ENCODE measurements at places on chromosomes 5 and 9. TPM values are rescaled to one million over a fixed set of nuclear protein-coding genes. Genes with fewer than 3 reads are reported as not detected.

DNA sequence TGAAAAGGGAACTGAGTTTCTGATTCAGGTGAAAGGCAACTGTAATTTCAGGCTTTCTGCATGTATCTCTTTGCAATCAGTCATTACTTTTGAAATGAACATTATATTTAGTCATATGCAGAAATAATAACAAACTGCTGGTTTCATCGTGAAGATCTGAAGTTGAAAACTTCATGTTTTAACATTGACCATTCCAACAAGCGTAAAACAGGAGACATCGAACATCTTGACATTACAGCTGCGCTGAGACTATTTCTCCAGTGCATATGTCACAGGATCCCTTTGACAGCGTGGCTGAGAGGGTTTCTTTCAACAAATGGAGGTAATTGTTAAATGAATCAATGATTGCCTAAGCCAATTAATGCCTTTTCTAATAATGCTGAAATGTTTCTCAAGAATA, 38.2 kb upstream of the ZSWIM6 start:
- no peak for DNase-seq

GRCh38 chr9:20610591-20610990, 11.7 kb downstream of the MLLT3 start:
- no peak for DNase-seq

GRCh38 chr5:133147815-133148567, 96.2 kb downstream of the HSPA4 start:
- no peak for DNase-seq

Gene SLC46A2
- total RNA-seq: not detected

DNA sequence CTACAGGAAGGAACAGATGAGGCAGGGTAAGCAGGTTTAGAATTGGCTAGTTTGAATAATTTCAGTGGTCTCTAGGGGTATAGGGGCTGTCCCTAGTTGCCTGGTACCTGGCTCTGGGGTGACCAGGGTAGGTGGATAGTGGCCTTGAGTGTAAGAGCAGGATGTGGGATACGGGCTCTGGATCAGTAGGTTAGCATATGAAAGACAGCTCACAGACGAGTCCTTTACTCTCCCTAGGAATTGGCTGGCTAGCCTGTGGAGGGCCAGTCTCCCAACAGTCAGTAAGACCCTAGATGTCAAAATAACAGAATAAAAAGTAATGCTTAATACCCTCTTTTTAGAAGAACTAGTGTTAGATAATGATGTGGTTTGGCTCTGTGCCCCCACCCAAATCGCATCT, 16.6 kb upstream of the C9orf152 start:
- DNase-seq: no peak

DNA sequence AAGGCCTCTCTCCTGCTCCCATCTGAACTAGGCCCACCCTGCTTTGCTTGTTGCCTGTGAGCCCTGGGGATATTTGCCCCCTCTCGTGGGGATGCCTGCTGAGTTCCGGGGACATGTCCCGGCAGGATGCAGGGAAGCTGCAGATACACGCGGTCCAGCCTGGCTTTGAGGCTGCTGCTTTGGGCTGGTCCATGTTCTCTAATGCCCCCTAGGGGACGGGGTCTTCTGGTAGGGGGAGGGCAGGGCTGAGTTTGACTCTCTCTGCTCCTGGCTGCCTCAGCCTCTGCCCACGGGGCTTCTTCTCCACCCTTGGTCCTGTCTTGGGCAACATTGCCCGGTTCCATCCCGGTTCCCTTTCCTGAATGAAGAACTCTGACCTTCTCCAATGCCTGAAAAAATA, 84.9 kb upstream of the ASS1 start:
- DNase-seq: no peak

Gene PRDM9
- total RNA-seq: not detected

GRCh38 chr5:42749020-42749419, 7.6 kb upstream of the CCDC152 start:
- DNase-seq: no peak

- DNase-seq: no peak
Observed at GRCh38 chr5:134406390-134406789, 5.3 kb downstream of the CDKN2AIPNL start.

GRCh38 chr5:90855296-90856010, 296.9 kb downstream of the ADGRV1 start:
- DNase-seq: no peak

Gene SPINK13
- not detected for total RNA-seq

- no peak for DNase-seq
Observed at GRCh38 chr9:18726546-18726945, 252.6 kb downstream of the ADAMTSL1 start.

DNA sequence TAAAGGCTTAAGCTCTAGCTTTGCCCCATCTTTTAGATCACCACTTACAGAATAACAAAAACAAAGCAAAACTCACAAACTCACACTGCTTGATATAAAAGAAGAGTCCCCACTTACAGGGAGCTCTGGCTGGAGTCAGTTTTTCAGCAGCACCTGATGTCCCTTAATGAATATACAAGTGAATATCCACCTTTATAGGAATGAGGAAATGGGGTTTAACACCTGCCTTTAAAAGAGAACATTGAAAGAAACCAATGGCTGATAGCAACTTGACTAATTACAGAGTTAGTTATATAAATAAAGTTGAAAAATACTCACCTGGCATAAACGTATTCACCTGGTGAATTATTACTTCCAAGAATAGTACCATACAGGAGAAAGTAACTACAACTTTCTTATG, 20.7 kb upstream of the PURA start:
- DNase-seq: no peak

Gene CARTPT
- not detected for total RNA-seq

Gene CTSL
- total RNA-seq: 0.29 TPM

Gene KIF24
- total RNA-seq: 0.71 TPM

GRCh38 chr9:137130176-137130755, 8.7 kb upstream of the GRIN1 start:
- DNase-seq: no peak

Gene ABITRAM
- 7.8 TPM for total RNA-seq

Gene PHF24
- 0.13 TPM for total RNA-seq

DNA sequence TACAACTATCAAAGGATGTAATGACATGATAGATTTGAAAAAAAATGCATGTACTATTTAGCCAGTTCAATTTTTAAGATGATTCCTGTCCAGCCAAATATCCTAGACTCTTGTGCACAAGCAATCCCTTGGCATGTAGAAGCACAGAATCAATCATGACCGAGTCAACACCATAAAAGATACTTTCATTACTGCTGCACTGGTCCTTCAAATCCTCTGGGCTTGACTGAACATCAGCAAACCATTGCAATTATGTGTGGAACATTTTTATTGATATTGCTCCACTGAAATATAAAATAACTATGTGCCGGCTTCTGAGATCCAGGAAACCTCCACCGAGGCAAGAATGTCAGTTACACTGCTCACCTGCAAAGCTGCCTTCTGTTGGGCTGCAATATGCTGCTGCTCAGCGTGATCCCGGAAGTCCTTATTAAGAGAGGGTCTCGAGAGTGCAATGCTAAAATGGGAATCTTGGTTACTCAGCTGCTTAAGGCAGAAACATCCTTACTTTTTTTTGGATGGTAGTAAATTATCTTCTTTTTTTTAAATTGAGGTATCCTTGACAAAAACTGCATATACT, 28.7 kb downstream of the INIP start:
- DNase-seq: no peak

Gene SLC25A48
- not detected for total RNA-seq

- DNase-seq: no peak
Observed at GRCh38 chr5:174446988-174447387, 277.4 kb upstream of the MSX2 start.

Gene PCDHGB4
- 0.91 TPM for total RNA-seq

Gene PCDHB3
- total RNA-seq: not detected

- DNase-seq: no peak
Observed at GRCh38 chr9:131734165-131734610, 5.7 kb downstream of the RAPGEF1 start.

- no peak for DNase-seq
Observed at GRCh38 chr9:74322661-74323314, 174.3 kb upstream of the RORB start.

GRCh38 chr5:58122848-58123392, 337.0 kb downstream of the PLK2 start:
- DNase-seq: no peak

GRCh38 chr9:89850631-89851325, 246.0 kb downstream of the GADD45G start:
- DNase-seq: no peak

Gene ARL14EPL
- total RNA-seq: not detected

DNA sequence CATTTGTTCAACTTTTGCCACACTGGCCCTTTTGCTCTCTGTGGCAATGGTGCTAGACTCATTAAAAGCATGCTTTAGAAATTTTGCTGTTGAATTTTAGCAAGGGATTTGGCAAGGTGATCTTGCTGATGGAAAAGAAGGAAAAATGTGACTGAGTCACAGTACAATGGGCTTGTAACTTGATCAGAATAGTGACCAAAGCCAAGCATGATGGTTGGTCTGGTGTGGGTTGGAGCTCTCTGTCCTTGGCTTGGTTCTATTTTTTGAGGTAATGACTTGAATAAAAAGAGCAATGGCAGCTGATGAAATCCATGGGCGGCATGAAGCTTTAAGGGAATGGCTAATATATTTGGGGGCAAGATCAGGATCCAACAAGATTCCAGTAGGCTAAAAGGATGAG, 114.4 kb upstream of the ZNF366 start:
- DNase-seq: no peak

GRCh38 chr9:74096420-74096819, 400.7 kb upstream of the RORB start:
- DNase-seq: no peak

GRCh38 chr9:14585730-14586473, 107.3 kb downstream of the ZDHHC21 start:
- DNase-seq: no peak

DNA sequence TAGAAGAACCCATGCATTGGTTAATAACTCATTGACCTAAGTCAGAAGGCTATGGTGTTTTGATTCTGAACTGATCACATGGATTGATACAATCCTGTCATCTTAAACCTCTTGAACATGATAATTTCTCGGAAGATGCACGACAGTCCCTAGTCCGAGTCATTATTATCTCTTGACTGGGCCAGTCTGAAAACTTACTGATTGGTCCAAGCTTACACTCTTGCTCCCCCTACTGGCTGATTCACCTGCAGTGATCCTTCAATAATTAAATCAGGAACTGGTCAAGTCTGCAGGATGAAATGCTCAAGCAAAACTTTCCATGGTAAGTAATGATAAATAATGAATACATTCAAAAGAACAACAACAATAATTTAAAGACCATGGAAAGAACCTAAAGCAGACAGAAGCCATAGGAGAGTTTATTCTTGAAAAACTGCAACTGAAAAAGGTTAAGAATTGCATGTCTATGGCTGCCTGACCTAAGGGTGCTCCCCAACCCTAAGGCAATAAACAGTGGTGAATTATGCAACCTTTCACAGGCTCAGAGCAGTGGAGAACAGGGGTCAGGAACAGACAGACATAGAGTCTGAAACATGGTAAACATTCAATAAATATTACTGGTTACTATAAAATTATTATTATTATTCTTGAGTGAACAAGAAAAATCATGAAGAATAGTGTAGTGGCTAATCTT, 79.3 kb downstream of the BRINP1 start:
- no peak for DNase-seq

DNA sequence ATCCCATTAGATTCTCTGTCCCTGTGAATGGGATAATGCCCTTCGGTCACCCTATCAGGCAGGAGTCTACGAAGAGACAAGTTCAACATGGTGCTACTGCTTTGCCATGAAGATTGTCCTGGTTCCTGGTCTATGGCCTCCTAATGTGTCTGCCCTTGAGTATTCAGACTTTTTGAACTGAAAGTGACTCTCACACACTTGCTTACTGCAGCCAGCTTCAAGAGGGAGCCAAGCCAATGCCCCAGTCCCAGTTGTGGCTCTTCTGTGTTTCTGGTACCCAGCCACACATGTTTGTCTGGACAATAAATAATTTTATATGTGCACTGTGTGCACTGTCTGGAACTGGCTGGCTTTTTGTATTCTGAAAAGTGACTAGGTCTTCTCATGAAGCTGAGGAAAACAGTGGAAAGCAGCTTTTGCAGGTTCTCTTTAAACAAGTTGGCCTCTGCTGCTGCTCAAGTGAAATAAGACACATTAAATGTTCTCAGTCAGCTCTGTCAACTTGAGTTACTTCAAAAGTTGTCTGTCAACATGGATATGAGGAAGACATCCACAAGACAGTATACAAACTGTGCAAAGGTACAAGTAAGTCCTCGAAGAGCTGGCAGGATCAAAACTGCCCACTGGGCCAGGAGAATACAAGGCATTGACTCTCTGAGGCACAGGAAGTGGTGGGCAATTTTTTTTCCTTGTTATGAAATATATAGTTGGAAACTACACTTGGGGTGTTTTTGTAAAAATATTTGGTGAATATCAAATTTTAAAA, 60.0 kb downstream of the ZNF608 start:
- DNase-seq: no peak

- DNase-seq: no peak
Observed at GRCh38 chr5:100406640-100407039, 128.5 kb upstream of the FAM174A start.

DNA sequence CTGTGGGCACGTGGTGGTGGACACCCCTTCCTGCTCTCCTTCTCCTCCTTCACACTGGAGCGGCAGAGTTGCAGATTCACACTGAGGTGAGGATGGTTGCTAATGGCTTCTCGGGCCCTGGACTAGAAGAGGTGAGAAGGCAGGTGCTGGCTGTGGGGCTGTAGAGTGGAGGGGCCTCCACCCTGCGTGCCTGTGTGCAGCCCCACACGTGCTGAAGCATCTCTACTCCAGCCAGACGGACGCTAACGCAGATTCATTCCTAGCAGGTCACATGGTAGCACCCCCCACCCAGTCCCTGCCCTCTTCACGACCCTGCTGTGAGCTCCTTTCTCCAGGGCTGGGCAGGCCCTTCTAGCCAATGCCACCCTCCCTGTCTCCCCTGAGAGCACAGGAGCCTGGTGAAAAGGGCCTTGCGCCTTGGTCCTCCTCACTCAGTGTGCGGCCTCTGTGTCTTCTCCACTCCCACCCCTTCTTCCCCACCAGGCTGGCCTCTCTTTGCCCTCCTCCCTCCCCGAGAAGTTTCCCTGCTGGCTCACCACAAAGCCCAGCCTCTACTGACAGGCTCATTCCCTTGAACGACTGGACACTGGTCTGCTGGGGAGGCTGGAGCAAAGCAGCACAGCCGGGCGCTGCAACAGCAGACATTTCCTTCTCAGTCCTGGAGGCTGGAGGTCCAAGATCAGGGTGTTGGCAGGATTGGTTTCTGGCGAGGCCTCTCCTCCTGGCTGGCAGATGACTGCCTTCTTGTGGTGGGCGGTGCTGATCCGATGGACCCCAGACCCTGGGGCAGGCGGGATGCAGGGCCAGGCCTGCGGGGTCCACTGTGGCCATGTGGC, 14.2 kb downstream of the CACNA1B start:
- no peak for DNase-seq

GRCh38 chr5:132225165-132226032, 2.3 kb downstream of the P4HA2 start:
- DNase-seq: no peak

Gene DDX4
- total RNA-seq: not detected

GRCh38 chr5:72123764-72124376, 16.6 kb downstream of the MAP1B start:
- DNase-seq: no peak
